Mesendoderm (in vitro differentiated cells): ENCODE measurements at places on chromosomes 2 and 18.

GRCh38 chr2:48227617-48228344, 302.2 kb upstream of the STON1 start:
- no peak for DNase-seq

DNA sequence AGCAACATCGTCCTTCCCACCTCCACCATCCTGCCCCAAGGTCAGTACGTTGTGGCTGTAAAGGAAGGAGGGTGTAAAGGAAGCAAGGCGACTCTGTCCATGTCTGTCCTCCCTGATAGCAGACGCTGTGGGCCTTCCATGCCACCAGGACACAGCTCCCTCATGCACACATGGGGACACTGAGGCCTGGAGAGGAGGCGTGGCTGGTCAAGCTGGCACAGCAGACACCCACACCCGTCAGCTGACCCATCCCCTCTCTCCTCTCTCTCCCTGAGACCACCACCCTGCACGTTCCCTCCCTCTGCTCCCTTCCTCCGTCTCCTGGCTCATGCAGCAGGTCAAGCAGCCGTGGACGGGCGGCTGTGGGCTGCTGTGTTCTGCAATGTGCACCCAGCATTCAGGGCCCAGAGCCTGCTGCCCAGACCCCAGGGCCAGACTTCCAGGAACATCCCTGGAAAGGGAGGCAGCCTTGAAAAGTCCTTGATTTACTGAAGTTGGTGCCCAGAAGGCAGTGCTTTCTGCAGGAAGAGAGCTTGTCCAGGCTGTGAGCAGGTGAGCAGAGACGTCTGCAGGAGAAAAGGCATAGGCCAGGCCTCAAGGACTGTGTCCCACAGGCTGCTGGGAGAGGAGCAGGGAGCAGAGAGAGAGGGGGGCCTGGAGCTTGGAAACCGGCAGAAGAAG, 133.6 kb downstream of the DDX1 start:
- DNase-seq: no peak

- DNase-seq: no peak
Observed at GRCh38 chr18:31197676-31198075, 35.0 kb upstream of the DSC1 start.

DNA sequence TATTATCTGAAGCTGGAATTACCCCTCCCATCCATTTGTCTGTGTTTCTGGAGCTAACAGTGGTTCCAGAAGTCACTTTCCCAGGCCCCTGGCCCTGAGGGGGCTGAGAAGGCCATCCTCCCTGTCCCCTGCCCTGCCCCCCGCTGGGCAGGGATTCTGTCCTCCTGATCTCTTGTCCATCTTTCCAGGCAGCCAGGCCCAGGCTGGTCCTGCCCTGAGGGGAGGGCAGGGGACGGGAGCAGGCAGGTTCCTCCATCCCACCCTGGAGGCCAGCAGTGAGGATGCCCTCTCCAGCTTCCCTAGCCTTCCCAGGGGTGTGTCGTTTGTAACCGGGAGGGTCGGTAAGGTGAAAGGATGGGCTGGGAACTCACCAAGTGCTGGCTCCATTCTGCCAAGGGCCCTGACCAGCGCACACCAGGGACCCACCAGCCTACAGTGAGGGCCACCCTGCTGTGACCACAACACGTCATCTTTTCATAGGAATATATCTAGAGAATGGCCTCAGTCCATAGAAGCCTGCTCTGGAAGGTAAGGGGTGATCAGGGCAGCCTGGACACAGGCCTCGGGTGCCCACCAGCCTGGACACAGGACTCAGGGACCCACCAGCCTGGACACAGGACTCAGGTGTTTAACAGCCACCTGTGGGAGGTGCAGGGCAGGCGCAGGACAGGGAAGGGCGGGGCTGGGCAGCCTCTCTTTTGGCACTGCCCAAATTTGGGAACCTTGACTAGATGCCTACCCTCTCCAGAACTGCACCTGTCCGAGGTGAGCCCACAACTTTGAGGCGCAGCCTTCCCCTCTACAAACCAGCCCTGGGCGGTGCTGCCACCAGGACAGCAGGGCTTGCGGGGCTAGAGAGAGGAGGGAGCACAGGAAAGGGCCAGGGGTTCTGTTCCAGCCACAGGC, 35.8 kb upstream of the GPC1 start:
- no peak for DNase-seq
